SW 1271 (cell line): ENCODE measurements at places on chromosomes 16 and 17.
A peak's percentile ranks its signal among the peaks of the same experiment; 100 is the strongest.

DNA sequence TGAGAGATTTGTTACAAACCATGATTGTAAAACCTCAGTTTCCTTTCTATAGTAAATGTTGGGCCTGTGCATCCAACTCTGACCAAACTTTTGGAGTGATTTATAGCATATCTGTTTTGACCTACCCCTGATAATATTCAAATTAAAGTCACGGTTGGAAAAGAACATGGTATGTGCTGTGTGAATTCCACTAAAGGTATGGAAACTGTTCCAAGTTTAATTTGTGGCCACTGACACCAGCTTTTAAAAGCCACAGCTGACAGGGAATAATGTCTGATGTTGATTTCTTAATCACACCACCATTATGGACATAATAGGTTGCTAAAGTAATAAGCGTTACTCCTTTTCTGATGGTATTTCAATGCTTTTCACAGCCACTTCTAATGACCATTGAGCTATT, 1215.9 kb downstream of the CDH8 start:
- DNase-seq: no peak

- DNase-seq: no peak
These were observed 2.2 kb downstream of the ZNF668 start for GRCh38 chr16:31071861-31072260.

- no peak for DNase-seq
These were observed 64.0 kb downstream of the GP2 start for GRCh38 chr16:20263138-20263855.

GRCh38 chr17:80753685-80754345, 209.2 kb downstream of the RPTOR start:
- DNase-seq: no peak

GRCh38 chr16:9489835-9490467, 398.5 kb downstream of the HAPSTR1 start:
- no peak for DNase-seq

GRCh38 chr16:75506574-75506973, 11.3 kb upstream of the CHST6 start:
- DNase-seq: peak; percentile 35

- no peak for DNase-seq
These were observed 65.9 kb downstream of the METRNL start for GRCh38 chr17:83145358-83145738.

DNA sequence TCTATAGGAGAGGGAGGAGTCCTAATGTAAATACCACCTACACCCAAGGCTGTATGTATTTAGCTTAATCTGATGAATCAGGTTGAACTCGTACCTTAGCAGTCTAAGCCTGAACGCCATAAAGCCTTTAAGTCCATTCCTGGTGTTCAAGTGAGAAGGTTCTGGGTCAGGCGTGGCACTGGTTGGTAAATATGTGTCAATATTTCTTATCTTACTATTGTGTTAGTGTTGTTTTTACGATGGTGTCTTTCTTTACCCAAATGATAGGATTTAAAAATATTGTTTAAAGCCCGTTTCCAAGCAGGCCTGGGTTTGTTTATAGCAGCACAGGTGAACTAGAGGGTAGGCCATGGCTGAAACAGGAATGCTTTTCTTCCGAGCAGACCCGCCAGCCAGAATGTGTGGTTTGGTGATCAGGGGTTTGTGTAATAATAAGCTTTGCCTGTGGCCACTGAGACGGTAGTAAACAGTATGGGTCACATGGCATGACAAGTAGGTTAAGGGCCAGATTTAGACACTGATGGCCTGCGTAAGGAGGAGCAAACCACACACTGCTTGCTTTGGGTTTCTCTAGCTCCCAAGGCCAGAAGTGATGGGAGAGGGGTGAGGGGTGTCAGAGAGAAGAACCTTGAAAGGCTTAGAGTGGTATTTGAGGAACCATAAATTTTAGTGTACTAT, 3.3 kb downstream of the TMEM94 start:
- no peak for DNase-seq

GRCh38 chr17:42334677-42335076, 46.4 kb downstream of the STAT5A start:
- DNase-seq: peak; percentile 18

DNA sequence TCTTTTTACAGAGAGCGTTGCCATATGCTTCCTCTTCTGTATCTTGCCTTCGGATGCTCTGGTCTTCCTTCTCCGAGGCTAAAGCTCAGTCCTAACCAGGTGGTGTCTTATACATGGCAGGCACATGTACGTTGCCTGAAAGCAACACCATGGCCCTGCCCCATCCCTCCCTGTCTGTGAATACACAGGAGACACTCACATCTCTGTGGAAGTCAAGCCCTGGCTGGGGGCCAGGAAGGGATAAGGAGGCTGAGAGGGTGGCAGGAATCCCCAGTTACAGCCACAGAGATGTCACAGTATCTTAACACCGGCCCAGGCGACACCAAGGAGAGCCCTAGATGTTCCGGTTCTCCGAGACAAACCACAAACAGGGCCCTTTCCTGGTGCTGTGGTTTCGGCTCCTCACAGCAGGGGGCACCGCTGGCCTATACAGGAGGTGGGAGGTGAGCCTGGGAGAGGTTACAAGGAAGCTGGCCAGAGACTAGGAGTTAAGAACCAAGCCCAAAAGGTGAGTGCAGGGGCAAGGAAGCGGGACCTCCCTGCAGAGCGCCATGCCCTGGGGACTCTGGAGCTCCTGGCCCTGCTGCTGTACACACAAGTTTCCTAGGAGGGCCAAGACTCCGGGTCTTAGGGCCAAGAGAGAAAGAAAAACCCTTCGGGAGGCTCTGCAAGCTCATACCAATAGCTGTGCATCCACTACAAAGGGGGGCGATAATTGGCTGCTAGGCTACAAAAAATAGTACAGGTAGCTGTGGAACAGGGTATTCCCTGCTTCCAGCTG, 41.7 kb downstream of the SRL start:
- no peak for DNase-seq

- DNase-seq: no peak
These were observed 73.5 kb upstream of the DNAJA2 start for GRCh38 chr16:47046726-47047523.

GRCh38 chr17:17511881-17512858, 16.0 kb upstream of the RASD1 start:
- no peak for DNase-seq

- DNase-seq: no peak
These were observed 708 bp downstream of the BAIAP2 start for GRCh38 chr17:81035521-81036196.

GRCh38 chr16:56373003-56373402, 52.3 kb downstream of the AMFR start:
- no peak for DNase-seq

DNA sequence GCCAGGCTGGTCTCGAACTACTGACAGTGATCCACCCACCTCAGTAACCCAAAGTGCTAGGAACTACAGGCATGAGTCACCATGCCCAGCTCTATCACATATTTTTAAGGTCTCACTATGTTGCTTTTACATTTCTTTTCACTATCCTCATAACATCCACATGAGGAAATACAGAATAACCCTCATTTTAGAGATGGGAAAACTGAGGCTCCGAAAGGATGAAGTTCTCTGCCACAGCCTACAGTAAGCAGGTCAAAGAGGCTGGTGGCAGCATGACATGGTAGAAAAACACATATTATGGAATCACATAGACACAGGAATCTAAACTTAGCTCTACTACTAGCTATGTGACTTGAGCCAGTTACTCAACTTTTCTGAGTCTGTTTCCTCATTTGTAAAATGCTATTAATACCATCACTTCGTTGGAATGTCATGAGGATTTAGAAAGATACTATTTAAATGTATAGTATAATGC, 32.2 kb downstream of the APPBP2 start:
- no peak for DNase-seq

DNA sequence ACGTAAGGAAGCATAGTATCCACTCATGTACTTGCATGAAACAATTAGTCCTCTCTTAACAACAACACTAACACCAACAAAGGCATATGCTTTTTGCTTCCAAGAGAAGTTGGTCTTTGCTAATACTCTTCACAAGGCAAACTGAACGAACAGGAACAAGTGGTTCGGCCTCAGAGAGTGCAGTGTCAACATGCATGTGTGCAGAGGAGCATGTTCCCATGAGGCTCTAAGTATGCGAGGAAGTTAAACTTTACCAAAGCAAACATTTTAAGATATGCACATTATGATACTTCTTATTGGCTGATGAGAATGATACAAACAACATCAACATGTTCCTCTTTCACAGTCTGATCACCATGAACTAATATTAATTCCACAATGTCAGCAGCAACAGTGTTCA, 285.3 kb upstream of the IRX5 start:
- DNase-seq: no peak

DNA sequence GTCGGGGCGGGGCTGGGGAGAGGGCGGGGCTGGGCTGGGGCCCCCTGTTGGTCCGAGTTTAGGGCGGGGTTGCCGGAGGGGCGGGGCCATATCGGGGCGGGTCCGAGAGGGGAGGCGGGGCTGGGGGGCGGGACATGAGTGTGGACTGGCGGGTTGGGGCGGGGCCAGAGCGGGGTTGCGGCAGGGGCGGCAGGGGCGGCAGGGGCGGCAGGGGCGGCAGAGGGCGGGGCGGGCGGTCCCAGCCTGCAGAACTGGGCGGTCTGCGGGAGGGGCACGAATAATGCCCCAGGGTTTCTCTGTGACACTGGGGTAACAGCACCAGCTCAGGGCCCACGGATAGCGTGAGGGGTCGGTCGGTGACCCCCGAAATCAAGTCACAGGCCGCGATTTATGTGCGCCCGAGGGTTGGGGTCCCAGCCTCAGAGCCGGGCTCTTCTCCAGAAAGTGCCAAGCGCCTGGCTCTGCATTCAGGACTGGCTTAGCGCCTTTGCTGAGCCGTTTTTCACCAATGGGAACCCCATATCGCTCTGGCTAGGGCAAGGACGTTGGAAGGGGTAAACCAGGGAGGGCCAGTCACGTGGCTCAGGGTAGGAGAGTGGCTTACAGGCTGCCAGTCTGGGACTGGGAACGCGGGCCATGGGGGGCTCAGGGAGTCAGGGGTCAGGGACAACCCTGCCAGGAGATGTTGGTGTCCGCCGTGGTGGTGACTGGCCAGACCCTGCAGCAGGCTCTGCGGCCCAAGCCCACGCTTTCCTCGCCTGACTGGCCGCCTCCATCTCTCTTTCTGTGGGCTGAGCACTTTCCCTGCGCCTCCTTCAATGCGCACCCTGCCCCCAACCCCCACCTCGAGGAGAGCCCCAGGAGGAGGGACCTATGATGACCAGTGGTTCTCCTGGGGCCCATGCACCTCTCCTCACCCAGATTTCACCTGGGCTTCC, 1.2 kb upstream of the METTL26 start:
- DNase-seq: no peak

GRCh38 chr17:3944485-3945388, 19.5 kb downstream of the ATP2A3 start:
- DNase-seq: no peak

GRCh38 chr17:31074772-31075555, 19.8 kb upstream of the NF1 start:
- DNase-seq: no peak

GRCh38 chr17:16875662-16876061, 96.3 kb downstream of the TNFRSF13B start:
- no peak for DNase-seq

GRCh38 chr17:18339933-18340332, 23.4 kb downstream of the SHMT1 start:
- no peak for DNase-seq

DNA sequence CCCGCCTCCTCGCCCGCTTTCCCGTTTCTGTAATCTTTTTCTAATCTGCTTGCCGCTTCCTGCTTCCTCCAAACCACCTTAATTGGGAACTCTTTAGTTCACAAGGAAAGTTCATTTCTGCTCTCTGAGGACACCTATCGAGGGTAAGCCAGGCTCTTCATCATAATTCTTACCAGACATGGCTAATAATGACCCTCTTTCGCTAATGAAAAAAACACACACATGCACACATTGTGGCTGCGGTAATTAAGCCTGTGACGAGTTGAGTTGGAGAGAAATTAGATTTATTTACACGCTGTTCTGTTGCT, 100.6 kb downstream of the ZNF423 start:
- peak; percentile 17 for DNase-seq

DNA sequence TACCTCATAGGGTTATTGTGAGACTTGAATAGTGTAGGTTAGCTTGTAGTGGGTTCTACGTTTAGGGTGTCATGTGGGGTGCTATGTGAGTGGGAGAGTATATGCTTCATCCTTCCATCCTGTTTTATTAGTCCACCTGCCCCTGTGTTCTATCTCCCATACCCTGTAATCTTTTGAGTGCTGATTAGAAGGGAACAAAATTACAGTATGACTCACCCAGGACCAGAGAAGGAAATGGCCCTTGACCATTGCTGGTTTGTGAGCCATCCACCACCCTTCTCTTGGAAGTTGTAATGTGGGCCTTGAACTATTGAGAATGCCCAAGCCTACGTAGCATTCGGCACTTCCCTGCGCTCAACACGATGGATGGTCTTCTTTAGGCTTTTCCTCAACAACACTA, 17.1 kb downstream of the SAP30BP start:
- DNase-seq: no peak

DNA sequence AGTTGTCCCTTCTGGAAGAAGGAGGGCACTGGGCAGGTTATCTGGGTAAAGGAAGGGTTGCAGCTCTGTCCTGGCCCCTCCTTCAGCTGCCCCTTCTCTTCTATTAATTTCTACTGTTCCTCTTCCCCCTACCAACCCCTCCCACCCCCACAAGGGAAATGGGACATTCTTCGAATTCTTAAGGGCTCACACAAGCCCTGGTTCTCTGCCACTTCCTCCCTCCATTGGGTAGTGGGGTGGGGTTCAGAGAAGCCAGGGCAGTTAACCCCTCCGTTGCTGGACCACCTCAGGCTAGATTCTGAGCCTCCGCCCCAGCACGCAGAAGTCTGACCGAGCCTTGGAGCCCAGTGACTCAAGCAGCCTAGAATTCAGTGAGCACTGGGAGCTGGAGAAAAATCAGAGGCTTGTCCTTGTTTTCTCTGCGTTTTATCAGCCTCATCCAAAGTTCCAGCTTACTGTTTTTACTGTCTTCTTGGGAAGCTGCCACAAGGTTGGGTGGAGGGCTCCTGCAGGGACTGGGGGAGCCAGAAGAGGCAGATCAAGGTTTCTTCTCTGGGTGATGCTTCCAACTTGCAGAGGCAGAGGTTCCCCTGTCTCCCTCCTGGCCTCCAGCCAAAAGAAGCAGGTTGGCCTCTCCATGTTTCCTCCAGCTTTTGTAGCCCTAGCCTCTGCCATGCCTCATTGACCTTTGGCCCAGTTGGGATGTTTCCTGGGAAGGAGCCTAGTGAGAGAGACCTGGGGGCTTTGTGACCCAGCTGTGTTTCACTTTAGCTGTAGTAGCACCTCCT, 10.2 kb downstream of the LASP1 start:
- DNase-seq: peak; percentile 74

DNA sequence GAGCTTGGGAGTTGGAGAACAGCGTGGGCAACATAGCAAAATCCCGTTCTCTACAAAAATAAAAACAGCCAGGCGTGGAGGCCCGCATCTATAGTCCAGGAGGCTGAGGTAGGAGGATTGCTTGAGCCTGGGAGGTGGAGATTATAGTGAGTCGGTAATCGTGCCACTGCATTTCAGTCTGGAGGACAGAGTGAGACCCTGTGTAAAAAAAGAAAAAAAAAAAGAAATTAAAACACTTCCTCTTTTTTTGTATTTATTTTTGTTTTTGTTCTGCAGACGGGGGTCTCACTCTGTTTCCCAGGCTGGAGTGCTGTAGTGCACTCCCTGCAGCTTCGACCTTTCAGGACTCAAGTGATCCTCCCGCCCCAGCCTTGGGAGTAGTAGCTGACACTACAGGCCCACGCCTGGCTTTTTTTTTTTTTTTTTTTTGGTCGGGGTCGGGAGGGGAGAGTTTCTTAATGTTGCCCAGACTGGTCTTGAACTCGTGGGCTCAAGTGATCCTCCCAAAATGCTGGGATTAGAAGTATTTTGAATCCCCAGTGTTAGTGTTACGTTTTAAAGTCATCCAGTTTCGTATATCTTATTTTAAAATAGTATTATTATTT, 1.5 kb downstream of the IST1 start:
- DNase-seq: no peak

GRCh38 chr16:48864055-48864454, 254.1 kb upstream of the N4BP1 start:
- DNase-seq: no peak
